IPS-NIHi11 (cell line): ENCODE measurements at places on chromosomes 6 and 20.

- peak; percentile 90 for DNase-seq
Measured at GRCh38 chr20:19583532-19584175, 174.4 kb upstream of the RIN2 start.

DNA sequence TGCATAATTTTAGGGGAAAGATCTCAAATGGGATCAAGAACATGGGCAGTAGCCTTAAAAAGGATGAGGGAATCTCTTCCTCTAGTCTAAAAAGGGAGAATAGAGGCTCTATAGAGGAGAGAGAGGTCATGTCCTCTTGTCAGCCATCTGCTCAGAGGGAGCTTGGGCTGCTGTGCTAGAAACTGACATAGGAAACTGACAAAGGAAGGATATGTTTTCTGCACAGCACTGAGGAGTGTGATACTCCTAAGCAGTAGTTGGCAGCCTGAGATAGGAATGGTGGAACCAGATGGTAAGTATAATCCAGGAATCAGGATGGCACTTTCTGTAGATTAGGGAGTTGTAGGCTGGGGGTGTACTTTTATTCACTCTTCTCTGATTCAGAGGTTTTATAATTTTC, 59.2 kb downstream of the PTPRA start:
- DNase-seq: no peak

DNA sequence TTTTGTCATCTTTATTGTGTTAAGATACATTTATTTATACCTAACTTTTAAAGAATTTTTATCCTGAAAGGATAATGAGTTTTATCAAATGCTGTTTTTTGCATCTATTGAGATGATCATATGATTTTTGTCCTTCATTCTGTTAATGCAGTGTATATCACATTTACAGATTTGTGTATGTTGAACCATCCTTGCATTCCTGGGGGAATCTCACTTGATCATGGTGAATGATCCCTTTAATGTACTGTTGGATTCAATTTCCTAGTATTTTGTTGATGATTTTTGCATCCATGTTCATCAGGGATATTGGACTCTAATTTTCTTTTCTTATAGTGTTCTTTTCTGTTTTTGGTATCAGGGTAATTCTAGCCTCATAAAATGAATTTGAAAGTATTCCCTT, 38.5 kb upstream of the SLC22A3 start:
- DNase-seq: no peak

GRCh38 chr20:53606364-53606985, 12.8 kb upstream of the ZNF217 start:
- DNase-seq: no peak

GRCh38 chr6:108348655-108349349, 53.9 kb downstream of the AFG1L start:
- DNase-seq: no peak

DNA sequence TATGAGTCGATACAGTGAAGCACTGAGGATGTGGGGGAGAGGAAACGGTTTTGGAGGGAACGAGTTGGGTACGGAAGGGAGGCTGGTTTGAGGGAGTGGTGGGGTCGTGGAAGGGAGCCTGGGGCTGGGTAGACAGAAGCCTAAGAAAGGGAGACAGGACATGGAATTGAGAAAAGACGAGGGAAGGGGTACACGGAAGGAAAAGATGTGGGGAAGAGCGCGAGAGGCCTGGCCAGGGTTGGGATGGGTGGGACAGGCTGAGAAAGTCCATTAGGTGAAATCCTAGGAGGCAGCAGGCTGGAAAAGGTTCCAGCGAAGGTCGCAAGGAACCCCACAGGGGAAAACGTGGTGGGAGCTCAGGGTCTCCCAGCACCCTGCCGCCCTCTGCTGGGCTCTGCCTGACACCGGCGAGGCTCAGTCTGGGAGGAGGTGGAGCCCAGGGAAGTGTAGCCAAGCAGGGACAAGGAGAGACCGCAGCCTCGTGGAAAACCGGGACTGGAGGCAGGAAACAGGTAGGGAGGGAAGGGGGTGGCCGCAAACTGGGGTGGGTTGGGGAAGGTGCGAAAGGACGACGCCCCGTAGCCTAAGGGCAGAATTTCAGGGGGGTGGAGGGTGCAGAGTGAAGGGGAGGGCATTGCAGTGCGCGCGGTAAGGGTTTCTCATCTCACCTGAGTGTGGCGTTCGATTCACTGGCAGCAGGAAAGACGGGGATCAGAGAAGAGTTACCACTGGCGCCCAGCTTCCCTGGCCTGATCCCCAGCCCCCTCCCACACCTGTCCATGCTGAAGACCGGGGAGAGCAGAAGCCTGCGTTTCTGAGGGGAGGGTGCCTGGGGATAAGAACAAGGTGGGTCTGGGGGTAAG, 4.3 kb downstream of the GABBR1 start:
- peak; percentile 70 for DNase-seq

DNA sequence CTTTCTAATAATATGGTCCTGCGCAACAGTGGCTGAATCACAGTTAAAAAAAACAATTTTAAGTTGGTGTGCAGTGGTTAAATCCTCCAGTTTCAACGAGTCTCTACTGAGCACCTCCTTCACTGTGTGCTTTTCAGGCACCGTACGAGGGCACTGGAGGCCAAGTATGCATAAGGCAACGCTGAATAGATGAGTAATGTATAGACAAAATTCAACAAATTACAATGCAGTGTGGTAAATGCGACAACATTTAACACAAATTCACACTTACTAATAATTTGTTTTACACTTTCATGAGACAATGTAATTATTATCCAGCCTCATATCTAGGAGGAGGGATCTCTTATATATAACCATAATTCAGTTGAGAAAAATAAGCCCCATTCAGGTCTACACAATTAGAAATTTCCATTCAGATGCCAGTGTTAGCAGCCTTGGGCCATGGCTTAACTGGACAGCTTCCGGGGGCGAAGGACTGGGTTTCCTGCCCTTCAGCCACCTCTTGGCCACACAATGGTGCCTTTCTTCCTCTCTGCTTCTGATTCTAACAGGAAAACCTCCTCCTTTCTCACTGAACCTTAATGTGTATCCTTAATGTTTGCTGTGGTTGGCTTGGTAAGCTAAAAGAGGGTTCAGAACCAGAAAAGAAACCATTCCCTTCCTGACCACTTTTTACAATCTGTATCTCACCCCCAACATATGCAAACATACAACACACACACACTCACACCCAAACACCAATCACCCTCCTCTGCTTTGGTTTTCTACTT, 51.9 kb downstream of the B4GALT5 start:
- DNase-seq: no peak

GRCh38 chr20:5550733-5551529, 199.3 kb upstream of the SHLD1 start:
- DNase-seq: no peak

DNA sequence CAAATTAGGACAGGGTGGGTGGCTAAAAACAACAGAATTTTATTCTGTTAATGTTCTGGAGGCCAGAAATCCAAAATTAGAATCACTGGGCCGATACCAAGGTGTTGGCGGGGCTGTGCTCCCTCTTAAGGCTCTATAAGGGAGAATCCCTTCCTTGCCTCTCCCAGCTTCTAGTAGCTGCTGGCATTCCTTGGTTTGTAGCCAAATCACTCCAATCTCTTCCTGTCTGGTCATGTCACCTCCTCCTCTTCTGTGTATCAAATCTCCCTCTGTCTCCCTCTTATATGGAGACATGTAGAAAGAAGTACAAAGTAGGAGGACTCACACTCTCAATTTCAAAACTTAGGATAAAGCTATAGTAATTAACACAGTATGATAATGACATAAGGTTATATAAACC, 102.9 kb upstream of the SIRPA start:
- DNase-seq: no peak

DNA sequence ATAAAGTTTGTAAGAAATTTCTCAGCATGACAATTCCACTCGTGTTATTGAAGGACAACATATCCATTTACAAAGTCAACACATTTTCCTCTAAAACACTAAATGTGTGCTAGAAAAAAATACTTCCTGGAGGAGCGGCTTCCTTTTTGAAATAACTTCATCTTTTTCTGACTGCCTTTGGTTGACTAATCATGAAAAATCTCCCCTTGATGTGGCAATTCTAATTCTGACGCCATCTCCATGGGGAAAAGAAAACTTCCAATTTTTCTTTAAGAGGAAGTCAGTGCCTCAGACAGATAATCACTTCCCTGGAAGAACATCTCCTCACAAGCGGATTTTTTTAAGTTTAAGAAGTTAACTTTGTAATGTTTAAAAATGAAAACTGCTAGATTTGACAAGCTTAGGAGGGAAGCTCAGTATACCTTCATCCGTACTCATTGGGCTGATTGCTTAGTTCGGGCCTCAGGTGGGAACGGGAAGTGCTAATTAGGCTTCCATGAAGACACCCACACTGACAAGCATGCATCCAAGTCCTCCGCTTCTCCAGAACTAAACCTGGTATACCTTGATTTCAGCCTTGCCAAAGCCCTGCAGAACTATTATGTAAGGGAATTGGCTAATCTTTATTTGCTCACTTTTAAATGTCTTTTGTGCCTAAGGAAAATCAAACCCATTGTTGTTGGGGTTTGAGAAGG, 35.1 kb upstream of the DUSP22 start:
- no peak for DNase-seq

- no peak for DNase-seq
Measured at GRCh38 chr20:51902933-51903332, 100.6 kb upstream of the SALL4 start.

GRCh38 chr6:142276256-142276655, 25.6 kb upstream of the ADGRG6 start:
- DNase-seq: no peak

GRCh38 chr6:5302220-5302946, 41.1 kb downstream of the FARS2 start:
- DNase-seq: no peak

GRCh38 chr6:97262676-97263075, 20.3 kb downstream of the MMS22L start:
- no peak for DNase-seq

DNA sequence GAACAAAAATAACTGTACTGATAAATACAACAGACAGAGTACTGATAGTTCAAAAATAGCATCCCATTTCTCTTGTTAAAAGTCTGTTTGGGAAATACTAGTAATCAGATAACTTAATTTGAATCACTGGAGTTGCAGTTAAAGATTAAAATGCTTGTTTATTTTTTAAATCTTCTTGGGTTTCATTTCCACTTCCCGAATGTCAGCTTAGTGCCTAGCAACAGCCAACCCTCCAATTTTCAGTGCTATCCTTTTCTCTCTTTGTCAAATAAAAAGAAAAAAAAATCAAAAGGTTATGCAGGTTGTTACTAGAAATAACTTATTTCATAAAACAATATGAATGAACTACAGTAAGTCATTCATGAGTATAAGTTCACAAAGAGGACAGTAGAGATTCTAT, 257.7 kb upstream of the STXBP5 start:
- no peak for DNase-seq

- no peak for DNase-seq
Measured at GRCh38 chr6:17466707-17467106, 73.3 kb downstream of the CAP2 start.

GRCh38 chr6:118770112-118770788, 118.9 kb upstream of the CEP85L start:
- no peak for DNase-seq

- no peak for DNase-seq
Measured at GRCh38 chr6:87656857-87657256, 45.2 kb downstream of the AKIRIN2 start.

GRCh38 chr6:33820243-33820642, 16.4 kb upstream of the MLN start:
- no peak for DNase-seq

DNA sequence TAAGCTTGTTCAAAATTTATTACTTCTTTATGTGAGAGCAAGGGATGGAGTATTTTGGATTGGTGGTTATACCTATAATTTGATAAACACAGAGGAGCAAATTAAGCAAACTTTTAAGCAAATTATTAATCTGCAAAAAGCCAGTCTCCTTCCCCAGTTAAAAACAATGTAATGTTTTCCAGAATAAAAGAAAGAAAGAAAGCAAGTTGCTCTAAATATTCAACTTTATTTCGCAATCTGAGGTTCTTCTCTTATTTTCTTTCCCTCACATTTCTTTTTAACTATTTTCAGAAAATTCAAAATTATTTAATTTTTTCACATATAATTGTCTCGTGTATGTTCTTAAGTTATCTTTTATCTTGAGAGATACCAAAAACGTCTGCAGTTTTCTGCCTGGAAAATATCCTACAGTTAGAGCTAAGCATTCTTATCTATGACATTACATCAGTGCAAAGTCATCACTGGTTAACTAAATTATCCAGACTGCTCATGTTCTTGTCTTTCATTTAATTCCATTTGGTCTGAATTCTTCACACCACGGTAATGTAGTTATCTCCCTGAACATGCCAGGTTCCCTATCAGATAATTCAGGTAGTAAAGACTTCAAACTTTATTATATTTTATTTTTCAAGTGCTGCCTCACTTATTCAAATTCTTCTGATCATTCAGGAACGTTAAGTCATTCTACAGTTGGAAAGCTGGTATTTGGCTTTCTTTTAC, 3.3 kb upstream of the CNKSR3 start:
- no peak for DNase-seq

DNA sequence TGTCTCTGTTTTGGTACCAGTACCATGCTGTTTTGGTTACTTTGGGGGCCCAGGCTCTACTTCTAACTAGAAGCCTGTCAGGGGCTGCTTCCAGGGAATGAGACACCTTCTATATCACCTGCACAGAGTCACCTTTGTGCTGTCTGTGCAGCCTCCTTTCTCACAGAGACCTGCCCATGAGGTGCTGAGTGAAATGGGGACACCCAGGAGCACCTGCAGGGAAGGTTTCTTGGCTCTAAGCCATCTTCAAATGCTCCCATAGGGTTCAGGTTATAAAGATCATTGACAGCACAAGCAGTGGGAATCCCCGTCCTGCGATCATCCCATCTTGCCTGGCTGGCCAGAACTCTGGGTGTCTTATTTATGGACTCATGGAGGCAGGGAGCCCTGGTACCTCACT, 19.1 kb downstream of the GABRR2 start:
- no peak for DNase-seq

- no peak for DNase-seq
Measured at GRCh38 chr6:85065831-85066230, 301.4 kb upstream of the TBX18 start.

DNA sequence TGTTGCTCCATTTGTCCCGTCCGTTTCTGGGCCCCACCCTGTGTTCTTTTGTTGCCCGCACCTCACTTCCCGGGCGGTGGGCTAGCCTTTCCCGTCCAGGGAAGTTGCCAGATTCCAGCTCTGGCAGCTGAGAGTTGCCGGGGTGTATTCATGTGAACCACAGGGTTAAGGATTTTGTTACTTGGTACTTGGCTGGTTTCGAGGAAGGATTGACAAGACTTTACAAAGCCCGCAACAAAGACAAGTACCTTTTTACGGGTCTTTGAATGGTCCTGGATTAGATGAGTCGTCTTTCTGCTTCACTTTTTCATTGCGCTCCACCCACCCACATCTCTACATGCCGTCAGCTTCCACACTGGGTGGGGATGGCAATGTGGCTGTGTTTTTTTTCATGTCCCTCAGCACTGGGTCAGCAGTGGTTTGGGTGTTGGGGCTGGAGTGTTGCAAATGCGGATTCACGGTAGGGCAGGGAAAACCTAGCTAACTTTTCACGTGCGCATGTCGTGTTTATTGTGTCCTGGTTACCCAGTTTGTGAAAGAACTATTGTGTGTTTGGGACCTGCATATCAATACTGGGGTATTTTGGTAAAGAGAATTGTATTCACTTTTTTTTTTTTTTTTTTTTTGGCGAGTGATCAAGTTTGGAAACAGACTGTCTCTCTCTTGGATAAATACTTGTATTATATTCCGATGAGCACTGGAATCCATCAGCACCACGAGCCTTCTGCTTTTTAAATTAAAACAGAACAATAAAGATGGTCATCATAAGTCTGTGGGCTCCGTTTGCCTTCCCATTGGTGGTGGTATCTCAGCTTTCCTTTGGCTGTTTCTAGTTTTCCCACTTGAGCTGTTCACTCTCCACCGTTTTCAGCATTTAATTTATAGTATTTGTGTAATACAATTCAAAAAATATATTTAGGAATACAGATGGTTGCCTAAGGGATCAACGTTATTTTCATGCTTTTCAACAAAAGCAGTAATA, 1.2 kb downstream of the DUSP22 start:
- DNase-seq: no peak
